NCI-H1436 treated with DMSO at 0.1 percent for 48 hours (cell line): ENCODE measurements at places on chromosomes 4 and X.
A peak's percentile ranks its signal among the peaks of the same experiment; 100 is the strongest.

- peak; percentile 57 for DNase-seq
Observed at GRCh38 chrX:63560601-63561218, 209.6 kb upstream of the SPIN4 start.

DNA sequence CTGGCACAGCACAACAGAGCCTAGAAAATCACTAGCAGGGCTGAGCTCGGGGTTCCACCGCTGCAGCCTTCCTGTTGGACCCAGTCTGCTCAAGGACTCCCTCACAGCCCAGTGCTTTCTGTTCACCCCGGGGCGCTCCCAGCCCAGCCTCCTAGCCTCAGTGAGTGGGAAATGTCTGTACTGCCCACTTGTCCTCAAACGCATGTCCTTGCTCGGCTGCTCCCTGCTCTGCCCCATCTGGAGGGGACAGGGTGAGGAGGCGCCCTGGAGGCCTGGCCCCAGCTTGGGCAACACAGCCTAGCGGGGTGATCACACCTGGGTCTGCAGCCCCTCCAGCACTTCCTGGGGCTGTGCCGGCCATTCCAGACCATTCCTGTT, 11.9 kb upstream of the CCNQ start:
- no peak for DNase-seq

- DNase-seq = no peak
Observed at GRCh38 chrX:11462136-11462535, 168.9 kb downstream of the AMELX start.

- DNase-seq = no peak
Observed at GRCh38 chrX:53357799-53358530, 64.5 kb downstream of the SMC1A start.

DNA sequence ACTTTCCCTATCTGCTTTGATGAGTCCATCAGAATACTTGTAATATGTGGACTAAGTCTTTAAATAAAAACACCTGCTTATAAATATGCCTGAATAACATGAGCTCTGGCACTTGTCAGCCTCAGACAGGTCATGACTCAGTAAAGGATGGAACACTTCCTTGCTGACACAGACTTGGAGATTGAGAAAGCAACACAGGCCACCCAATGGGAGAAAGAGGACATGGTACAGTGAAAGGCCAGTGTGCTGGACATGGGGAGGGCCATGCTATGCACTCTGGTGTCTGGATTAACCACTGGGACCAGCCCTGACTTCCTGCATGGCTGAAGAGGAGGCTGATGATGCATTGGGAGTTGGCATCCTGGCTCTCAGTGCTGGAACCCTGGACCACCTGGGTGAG, 149.5 kb downstream of the DHRSX start:
- DNase-seq = no peak

GRCh38 chr4:112279025-112279881, 6.5 kb downstream of the TIFA start:
- no peak for DNase-seq

DNA sequence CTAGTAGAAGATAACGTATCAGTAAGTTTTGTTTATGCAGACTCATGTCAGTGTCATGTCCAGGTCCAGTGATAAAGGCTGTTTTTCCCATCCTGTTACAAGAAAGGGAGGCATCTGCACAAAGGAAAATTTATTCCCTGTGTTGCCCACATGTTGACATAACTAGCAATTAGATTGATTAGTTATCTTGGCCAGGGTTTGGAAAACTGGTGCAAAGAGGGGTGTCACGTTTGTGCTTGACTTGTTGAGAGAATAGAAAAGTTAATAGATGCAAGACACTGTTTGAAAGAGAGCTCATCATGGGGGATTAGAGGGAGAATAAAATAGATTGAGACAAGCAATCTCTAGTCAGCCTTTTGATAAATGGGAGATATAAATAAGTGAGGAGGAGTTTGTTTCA, 1357.0 kb upstream of the AGA start:
- DNase-seq = no peak

GRCh38 chr4:7429601-7430078, 5.1 kb downstream of the PSAPL1 start:
- DNase-seq = no peak

GRCh38 chrX:40780082-40780481, 44.7 kb upstream of the MED14 start:
- no peak for DNase-seq

GRCh38 chr4:38290366-38290765, 330.2 kb downstream of the PTTG2 start:
- DNase-seq = no peak

- DNase-seq = no peak
Observed at GRCh38 chr4:111283066-111283677, 660.3 kb upstream of the PITX2 start.
